ENCODE measurements at places on chromosomes 5 and 9.
A peak's percentile ranks its signal among the peaks of the same experiment; 100 is the strongest.

DNA sequence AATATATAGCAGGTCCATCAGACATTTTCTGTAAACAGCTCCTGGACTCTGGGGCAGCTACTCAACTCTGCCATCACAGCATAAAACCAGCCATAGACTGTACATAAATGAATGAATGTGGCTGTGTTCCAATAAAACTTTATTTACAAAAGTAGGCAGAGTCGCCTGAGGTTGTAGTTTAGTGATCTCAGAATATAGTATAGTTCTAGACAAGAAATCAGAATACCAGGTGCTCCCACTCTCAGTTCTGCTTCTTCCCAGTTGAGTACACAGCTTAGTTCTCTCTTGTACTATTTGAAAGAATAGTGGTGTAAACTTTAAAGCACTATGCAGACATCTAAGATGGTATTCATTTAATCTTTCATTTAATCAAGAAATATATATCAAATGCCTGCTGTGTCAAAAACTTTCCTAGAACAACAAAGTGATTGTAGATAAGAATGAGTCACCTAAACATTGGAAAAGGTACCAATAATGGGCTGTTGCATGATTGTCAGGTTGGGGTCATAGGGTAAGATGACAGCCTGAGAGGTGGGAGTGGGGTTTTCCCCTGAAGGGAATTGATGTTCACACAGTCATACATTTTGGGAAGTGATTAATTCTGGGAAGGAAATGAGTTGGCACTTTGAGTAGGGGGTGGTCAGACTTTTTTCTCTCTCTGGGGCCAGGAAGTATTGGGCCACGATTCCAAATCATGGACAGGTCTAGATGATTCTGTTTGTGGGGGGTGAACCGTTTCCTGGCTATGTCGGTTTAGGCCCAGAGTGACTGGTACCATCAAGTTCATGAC is 37.0 kb downstream of the TNFSF8 start:
- DNase-seq = no peak

DNA sequence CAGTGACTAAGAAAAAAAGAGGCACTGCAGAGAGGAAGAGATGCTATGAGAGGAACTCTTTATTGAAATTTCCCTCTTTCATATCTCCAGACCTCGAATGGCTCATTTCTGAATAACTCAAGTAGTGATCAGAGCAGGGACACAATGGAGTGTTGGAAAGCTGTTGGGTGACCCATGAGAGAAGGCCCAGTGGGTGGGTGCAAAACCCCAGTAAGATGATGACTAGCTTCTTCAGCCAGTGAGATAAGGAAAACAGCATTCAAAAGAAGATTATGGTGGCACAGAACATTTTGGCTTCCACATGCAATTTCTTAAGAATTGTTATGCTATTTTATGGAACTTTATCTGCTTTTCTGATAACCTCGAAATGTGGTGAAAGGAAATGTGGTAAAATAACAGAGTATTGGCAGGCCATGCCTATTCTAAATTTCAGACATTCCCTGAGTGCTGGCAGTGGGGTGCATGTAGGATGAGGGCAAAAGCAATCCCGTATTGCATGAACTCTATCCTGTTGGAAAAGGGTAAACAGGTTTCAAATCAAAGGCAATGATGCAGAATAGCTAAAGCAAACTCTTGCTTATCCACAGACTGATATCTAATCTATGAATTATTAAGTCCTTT is 128.0 kb upstream of the KLF9 start:
- no peak for DNase-seq

- DNase-seq = no peak
Measured at GRCh38 chr5:132771503-132771998, 5.5 kb downstream of the SEPTIN8 start.

GRCh38 chr5:120640778-120641177 is 176.7 kb downstream of the PRR16 start:
- no peak for DNase-seq

DNA sequence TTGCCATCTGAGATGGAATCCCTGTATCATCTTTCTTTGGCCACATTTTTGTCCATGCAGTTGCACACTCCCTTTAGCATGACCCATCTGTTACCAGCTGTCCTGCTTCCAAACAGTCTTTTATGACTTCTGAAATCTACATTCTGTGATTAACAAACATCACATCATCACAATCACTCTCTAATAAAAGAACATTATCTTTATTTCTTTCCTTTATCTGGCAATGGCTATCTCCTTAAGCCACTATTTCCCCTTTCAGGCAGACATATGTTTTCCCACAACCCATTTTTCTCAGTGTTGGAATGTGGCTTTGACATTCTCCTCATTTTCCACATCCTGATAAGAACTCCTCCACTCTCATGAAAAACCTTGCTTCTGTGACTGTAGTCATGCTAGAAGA is 141.0 kb downstream of the ST8SIA4 start:
- DNase-seq = no peak

- DNase-seq = no peak
Measured at GRCh38 chr9:114274217-114274616, 48.7 kb upstream of the ORM1 start.

DNA sequence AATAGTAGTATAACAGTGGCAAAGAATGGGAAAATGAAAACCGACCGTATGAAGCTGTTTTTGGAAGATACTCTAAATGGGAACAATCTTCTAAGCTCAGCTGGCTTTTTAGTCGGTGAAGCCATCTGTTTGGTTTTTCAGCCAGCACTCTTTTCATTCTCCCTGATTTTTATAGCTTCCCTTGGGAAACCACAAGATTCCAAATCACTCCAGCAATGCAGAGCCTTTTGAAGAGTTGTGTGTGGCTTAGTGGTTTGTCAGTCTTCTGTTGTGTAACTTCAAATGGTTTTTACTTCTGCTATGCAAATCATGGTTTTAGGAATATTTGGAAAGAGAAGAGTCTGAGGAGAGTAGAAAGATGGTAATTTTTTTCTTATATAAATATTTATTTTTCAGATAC is 180.7 kb downstream of the KDM4C start:
- peak; percentile 83 for DNase-seq

GRCh38 chr9:14670718-14671117 is 22.5 kb downstream of the ZDHHC21 start:
- no peak for DNase-seq

DNA sequence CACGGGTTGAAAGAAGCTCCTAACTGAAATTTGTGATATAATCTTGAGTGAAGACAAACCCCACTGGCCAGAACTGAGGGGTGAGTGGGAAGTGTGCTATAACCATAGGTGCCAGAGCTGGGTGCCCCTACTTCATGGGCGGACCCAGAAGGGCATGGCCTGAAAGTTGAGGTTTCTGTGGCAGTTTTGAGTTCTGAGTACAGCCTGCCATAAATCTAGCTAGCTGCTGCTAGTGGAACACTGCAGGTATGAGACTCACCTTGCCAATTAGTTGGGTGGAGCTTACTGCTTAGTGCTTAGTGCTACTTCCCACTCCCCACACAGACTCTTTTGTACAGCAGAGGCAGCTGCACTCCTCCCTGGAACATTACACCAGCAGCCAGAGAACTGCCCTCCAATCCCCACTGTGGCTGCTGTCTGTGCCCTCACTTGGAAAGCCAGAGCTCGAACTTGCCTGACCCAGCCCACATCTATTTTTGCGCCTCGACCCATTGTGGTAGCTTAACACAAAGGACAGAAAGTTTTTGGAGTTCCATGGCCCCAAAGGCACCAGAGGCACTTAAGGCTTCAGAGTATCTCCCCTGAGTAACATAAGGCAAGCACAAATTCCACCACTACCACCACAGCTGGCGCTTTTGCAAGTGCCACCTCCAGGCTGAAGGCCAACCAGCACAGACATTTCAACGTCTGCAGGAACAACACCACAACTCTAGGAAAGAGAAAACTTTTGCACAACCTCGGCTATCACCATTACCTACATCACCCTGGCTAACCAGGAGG is 27.1 kb upstream of the PTGER4 start:
- no peak for DNase-seq

DNA sequence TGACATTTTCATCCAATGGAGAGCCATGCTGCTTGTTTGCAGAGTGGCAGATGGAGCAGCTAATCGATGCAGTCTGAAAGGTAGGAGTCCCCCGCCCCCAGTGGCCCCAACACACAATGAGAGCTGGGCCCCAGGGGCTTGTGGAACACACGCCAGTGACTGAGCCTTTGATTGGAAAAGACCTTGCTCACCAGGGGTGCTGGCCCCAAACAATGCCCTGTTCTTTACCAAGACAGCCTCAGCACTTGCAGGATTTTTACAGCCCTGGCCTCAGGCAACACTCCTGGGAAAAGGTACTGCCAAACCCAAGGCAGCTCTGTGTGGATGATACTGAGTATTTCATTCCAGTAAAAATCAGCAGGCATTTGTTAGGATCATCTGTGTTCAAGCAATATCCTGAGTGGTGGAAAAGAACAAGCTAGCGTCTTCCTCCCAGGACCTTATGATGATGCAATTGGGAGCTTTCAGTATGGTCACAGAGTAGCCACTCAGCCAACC is 276.8 kb upstream of the CLINT1 start:
- DNase-seq = no peak

DNA sequence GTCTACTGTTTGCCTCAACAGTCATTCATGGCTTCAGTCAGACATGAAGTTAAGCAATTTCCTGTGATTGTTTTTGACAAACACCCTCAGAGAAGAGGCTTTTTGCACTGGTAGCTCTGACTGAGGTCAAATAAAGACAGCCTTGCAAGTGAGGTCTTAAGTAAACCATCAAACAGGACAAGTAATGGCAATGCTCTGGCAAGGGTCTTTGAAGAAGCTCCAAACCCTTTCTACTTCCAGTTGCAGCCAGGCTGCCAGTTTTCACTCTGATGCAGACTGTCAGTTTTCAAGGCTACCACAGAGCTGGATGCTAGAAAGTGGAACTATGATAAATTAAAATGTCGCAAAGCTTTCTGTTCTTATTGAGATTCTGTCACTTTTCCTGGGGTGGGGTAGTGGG is 421.5 kb upstream of the PTGER4 start:
- DNase-seq = no peak

DNA sequence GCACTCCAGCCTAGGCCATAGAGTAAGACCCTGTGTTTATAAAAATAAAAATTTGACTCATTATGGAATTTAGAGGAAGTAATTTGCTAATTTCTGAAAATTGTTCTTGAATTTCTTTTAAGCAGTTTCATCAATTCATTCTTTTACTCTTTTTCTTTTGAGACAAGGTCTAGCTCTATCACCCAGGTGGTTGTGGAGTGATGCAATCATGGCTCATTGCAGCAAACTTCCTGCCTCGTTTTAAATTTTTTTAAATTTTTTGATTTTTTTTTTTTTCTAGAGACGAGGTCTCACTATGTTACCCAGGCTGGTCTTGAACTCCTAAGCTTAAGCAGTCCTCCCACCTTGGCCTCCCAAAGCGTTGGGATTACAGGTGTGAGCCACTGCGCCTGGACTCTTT is 3.1 kb upstream of the CAMLG start:
- no peak for DNase-seq

- DNase-seq = no peak
Measured at GRCh38 chr5:176654856-176655255, 7.6 kb downstream of the TSPAN17 start.

DNA sequence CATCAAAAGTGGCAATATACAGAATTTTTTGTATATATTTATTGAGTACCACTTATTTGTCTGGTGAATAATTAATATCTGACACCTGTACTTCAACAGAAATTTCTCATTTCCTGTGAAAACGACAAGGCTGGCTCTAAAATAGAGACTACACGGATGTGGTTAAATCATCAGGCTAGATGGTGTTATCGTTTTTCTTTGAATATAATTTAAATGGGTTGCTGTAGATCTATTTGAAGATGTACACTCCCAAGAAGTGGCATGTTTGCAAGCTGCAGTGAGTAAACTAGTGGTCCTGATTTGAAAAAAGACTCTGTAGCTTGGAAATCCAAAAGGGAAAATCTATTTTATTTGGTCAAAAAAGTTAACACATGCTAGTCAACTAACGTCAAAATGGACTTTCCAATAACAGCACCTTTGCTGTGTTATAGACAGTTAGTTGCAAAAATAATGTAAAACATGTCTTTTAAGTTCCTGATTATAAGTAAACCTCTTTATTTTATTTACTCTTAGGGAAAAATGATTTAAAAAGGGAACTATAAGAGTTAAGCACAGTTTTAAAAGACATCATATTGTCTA is 13.8 kb downstream of the ST8SIA4 start:
- no peak for DNase-seq

DNA sequence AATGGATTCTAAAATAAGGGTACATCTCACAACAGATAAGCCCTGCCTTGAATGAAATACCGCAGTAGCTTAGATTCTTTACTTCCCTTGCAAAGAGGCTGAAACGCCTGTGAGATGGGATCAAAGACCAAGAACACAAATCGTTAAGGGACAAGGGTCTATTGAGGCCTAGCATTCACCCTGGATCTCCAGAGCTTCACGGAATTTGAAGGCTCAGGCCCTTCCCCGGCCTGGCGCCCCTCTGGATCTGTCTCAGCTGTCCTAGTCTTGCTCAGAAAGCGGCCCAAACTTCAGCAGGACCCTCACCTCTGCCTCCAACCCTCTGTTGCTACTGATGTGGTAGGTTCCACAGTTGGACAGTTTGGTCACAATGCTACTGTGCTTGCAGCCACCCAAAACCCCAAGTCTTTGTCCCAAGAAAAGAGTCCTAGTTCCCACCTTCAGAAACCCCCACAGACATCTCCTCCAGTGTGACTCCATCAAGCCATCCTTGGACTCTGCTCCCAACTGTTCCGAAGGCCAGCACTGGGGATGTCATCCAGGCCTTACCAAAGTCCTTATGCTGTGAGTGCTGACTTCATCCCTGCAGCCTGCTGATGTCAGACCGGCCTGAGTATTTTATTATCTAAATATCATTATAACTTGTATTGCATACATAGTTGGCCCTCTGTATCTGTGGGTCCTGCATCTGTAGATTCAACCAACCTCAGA is 9.4 kb downstream of the CORO2A start:
- DNase-seq = no peak

DNA sequence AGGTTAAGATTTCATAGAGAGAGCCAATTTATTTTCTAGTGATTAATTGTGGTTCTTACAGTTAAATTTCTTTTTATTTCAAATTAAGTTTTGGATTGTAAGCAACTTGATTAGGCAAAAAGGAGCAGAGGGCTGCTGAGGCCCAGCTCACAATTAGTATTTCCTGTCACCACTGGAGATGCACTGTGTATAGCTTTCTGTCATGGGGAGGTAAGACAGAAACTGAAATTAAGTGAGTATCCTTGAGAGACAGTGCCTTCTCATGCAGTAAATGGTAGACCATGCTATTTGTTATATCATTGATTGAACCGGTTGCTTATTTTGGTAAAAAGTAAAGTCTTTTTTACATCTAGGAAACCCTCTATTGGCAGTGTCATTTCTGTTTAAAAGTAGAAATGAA is 190.7 kb downstream of the CCDC171 start:
- no peak for DNase-seq

- DNase-seq = no peak
Measured at GRCh38 chr9:5857928-5858327, 25.0 kb upstream of the ERMP1 start.

DNA sequence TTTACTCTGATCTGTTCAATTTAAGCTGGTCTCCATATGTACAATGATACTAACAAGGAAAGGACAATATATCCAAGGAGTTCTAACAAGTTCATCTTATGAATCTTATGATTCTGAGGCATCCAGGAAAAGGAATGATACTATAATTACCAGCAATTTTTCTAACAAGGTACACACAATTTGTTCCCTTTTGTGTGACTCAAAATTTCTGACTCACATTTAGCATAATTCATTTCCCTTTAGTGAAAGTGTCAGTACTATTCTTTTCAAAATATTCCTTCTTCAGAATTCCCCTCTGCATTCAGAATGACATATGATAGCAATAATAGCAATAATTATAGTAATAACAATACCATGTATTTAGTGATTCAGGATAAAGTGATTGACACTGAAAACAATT is 594.8 kb downstream of the DMRTA1 start:
- DNase-seq = no peak

Measured in HS-5 (cell line).